ENCODE measurements at places on chromosomes 12 and 14.

DNA sequence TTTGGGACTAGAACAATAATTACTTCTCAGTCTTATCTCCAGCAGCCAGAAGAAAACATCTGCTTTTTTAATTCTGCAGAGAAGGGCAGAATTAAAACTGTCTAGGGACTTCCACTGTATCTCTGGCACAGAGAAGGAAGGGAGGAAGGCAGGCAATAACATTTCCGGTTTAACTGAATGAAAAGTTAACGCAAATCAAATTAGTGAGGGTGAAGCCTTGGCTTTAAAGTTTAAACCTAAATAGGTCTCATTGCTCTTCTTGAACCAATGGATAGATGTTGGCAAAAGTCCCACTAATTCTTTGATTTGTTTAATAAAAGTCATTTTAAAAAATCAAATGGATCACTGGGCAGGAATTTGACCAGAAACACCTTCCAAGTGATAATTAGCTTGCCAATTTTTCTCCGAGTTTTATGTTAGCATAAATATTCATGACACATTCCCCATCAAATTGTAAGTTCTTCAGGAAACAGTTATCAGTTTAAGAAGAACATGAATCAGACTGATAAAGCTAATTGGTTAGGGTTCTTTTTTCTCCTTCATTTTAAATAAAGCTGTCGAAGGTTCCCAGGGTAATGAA is 181.9 kb downstream of the SLC15A5 start:
- no peak for DNase-seq

DNA sequence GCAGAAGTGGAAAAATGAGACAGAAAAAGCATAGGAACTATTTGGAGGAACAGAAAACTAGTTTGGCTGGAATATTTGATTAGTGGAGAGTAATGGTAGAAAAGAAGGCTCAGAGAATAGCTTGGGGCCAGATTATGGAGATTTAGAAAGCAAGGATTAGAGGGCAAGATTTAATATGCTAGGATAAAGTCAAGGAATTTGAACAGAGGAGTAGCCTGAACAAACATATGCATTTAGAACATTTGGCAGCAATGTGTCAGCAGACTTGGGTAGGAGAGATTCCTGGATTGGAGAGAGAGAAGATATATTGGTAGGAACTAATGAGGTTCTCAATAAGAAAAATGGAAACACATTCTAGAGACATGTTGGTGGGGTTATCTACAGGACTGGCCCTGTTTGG is 229.2 kb upstream of the PKP2 start:
- no peak for DNase-seq

- no peak for DNase-seq
Measured at GRCh38 chr12:48311313-48311712, 39.4 kb downstream of the ZNF641 start.

DNA sequence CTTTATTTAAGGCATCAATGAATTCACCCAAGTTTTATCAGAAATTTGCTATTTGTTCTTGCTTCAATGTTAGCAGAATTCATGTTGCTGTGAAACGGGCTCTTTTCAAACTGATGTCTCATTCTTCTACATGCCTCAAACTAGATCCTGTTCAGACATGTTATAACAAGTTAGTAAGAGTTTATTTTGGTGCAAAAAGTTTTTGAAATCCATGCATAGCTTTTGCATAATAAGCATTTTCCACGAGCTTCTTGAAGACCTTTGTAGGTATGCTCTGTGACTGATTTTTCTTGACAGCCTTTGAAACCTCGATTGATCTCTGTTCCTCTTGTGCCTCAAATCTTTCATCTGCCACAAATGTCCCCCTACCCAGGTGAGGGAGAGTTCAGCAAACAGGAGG is 275.2 kb downstream of the FOXN3 start:
- no peak for DNase-seq

- no peak for DNase-seq
Measured at GRCh38 chr14:22852599-22852939, 16.2 kb downstream of the MMP14 start.

Measured in epithelial cell of proximal tubule (primary cell).